Amniotic stem cell (primary cell): ENCODE measurements at places on chromosomes 16 and 17.
A peak's percentile ranks its signal among the peaks of the same experiment; 100 is the strongest.

GRCh38 chr17:17663160-17664063 lies 17.8 kb upstream of the RAI1 start:
- DNase-seq: peak; percentile 89

GRCh38 chr16:7651803-7652570 lies 319.3 kb downstream of the RBFOX1 start:
- no peak for DNase-seq

GRCh38 chr16:57203451-57203850 lies 17.3 kb downstream of the RSPRY1 start:
- no peak for DNase-seq

GRCh38 chr16:11180489-11180888 lies 75.5 kb downstream of the SOCS1 start:
- no peak for DNase-seq

DNA sequence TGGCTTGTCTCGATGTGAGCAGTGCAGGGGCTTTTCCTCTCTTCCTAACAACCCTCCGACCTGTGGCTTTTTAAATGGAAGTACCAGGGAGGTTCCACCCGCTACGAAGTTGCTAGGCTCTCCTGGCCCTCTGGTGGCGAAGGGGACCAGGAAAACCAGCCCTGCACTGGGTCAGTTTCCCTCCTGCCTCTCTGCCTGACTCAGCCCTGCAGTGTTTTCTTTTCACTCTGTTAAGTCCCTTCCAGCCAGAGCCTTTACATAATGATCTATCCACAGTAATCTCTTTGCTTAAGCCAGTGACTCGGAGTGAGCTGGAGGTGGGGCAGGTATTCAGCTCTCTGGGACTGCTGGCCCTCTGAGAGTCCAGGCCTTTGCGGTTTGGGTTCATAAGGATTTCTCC lies 331.3 kb upstream of the EEF2KMT start:
- no peak for DNase-seq

DNA sequence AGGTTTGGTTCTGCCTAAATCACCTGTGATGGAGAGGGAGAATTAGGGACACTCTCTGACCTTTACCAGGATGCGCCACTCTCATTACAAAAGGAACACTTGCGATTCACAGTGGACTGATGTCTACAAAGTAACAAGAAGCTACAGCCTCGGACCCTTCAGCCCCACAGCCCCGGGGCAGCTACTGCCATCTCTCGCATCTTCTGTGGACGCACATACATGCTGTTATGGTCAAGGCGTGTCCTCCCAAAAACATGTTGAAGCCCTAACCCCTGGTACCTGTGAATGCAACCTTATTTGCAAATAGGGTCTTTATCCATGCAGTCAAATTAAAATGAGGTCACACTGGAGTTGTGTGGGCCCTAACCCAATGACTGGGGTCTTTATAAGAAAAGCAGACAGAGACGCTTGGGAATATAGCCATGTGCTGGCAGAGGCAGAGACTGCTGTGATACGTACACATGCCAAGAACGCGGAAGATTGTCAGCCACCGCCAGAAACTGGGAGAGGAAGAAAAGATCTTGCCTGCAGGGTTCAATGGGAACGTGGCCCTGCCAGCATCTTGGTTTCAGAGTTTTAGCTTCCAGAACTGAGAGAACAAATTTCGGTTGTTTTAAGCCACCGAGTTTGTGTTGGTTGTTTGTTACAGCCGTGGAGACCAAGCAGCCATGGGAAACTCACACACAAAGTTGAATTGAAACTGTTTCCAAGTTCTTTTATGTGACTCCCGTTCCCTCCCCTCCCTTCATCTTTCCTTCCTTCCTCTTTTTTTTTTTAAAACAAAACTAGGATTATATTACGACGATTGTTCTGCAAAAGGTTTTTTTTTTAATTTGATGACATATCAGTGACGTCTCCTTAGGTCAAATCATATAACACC lies 23.1 kb downstream of the ATP2C2 start:
- DNase-seq: no peak

GRCh38 chr16:86211800-86212199 lies 298.5 kb upstream of the FOXF1 start:
- no peak for DNase-seq

GRCh38 chr17:81408049-81408448 lies 12.8 kb downstream of the BAHCC1 start:
- DNase-seq: no peak

GRCh38 chr16:12542818-12543699 lies 260.6 kb downstream of the CPPED1 start:
- DNase-seq: no peak

- DNase-seq: no peak
Observed at GRCh38 chr17:63635290-63635689, 13.1 kb downstream of the MAP3K3 start.

DNA sequence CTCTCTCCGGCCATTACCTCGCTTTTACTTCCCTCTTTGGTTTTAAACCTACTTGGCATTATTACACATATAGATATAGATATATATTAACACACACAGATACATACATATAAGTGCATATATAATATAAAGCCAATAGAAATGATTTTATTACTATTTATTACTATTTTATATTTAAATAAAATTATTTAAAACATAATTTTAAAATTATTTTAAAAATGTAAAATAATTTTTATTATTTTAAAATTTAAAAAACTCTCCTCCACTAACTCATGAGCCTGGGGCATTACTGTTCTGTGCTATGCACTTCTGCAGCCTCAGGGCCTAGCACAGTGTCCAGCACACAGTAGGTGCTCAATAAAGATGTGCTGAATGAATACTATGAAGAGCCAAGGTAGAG lies 200.9 kb downstream of the SLC39A11 start:
- no peak for DNase-seq

DNA sequence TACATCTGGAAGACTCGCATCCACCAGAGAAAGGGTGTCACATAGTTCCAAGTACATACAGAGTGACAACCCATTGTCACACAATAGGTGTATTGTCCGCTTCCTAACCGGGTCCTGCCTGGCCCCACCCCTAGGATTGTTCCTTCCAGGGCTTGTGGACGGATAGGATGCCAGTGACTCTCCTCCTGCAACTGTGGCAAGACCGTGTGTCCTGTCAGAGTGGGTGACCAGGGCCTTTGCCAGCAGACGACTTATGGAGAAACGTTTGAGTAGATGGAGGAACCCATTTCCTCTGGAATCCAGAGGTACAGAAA lies 258.4 kb downstream of the CPPED1 start:
- DNase-seq: no peak

GRCh38 chr16:27236635-27237218 lies 31.8 kb downstream of the NSMCE1 start:
- no peak for DNase-seq

- DNase-seq: no peak
Observed at GRCh38 chr17:1160591-1161390, 19.0 kb downstream of the ABR start.
